Thyroid gland (tissue), 4 donors: ENCODE measurements at places on chromosomes 3 and 15. TPM values are rescaled to one million over a fixed set of nuclear protein-coding genes. Genes with fewer than 3 reads are reported as not detected.

The CPNE9 gene
- total RNA-seq, result not detected

The HCLS1 gene
- 14.6 TPM for total RNA-seq

The TM6SF1 gene
- total RNA-seq, result 11.6 TPM

The MESP2 gene
- total RNA-seq, result 0.34 TPM

The PARP6 gene
- total RNA-seq, result 68.4 TPM

The PLSCR5 gene
- total RNA-seq, result not detected

DNA sequence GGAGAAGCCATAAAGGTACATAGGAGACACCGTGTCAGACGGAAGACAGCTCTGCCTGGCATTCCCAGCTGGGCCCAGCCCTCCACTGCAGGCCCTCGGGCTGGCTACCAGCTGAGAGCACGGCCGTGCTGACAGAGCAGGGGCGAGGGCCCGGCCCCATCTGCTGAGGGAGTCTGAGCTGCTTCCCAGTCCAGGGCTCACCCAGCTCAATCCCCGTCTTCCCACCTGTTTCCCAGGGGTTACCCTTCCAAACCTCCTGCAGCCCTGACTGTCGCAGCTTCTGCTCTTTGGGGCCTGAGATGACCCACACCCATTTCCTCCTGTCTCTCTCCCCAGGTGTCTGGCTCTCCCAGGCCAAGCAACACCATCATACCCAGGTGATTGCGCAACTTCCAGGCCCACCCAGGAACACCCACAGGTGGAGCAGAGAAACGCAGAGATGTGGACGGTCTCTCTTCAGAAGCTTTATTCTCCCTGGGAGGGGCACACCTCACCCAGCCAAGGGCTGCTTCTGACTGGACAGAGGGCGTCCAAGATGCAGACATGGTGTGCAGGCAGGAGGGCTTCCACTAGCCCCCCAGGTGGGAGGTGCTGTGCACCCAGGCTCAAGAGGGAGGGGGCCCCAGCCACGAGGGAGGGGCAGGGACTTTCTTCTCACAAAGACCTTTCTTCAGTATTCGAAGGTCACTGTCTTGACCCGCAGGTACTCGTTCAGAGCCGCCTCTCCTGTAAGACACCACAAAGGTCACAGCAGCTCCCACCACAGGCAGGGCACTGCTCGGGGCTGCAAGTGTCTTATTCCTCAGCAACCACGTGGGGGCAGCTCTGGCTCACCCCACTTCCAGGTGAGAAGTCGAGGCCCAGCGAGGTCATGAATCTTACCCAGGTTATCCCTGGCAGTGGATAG is 19.4 kb upstream of the SLC41A3 start:
- H3K4me1 ChIP-seq, result peaks cover 16% of the 10 kb centered on the region
- no peak for DNase-seq

DNA sequence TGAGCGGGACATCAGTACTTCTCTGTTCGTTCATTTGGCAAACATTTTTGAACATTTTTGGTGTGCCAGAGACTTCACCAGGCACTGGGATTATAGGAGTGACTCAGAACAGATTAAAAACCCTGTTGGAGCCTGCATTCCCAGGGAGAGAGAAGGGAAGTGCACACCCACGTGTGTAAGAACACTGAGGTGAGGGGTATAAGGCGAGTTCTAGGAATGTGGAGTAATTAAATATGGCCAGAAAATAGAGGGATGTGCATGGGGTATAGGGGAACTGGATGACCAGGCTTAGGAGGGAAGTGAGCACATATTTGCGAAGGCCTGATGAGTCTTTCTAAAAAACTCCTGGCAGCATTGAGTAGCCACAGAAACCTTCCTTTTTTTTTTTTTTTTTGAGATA is 401.2 kb upstream of the C2CD4B start:
- H3K27me3 ChIP-seq, result no peaks in the 10 kb centered on the region
- DNase-seq, result no peak
- H3K27ac ChIP-seq, result no peak overlapping the region
- no peak overlapping the region for H3K4me3 ChIP-seq

- no peaks in the 10 kb centered on the region for H3K36me3 ChIP-seq
- no peak overlapping the region for H3K27ac ChIP-seq
- no peak overlapping the region for H3K4me3 ChIP-seq
- H3K4me1 ChIP-seq, result no peaks in the 10 kb centered on the region
- no peaks in the 10 kb centered on the region for H3K27me3 ChIP-seq
These were observed 285.8 kb upstream of the GADL1 start for GRCh38 chr3:31180274-31180673.

DNA sequence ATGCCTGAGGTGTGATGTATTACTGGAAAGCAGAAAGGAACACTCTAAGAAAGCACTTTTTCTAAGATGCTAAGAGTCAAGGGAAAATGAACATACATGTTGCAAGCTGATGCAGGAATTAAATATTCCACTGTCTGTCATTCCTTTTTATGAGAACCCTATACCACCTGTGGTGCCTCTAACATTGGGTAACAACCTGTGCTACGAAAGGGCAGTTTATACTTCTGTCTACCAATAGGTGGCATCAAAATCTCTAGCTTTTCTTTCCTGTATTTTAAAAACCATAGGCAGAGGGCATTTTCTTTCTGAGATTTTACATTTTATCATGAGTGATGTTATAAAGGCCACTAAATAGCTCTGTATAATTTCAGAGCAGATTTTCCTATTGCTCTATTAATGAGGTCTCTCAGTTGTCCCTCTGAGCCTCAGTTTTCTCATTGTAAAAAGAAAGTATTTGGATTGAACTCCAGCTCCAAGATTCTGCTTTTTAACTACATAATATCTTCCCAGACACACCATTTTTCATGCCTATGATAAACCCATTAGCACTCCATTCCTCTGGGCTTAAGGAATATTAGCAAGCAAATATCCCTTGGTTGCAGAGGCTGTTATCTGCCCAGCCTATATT is 3.5 kb upstream of the CPNE4 start:
- no peak overlapping the region for H3K27ac ChIP-seq
- H3K27me3 ChIP-seq, result no peaks in the 10 kb centered on the region
- no peaks in the 10 kb centered on the region for H3K36me3 ChIP-seq
- no peak for DNase-seq

DNA sequence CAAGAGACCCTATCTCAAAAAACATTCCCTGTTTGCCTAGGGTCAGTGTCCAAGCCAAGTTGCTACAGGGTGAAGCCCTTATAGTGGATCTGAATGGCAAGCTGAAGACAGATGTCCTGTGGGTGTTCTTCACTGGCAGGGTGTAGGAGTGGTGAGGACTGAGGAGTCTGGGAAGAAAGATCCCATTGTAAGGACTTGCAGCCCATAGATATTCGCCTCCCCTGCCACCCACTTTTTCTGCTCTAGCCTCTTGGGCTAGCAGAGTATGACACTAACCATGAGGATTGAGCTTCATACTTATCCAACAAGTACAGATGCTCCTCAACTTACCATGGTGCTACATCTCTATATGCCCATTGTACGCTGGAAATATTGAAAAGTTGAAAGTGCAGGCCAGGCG is 13.2 kb downstream of the CYP19A1 start:
- no peak for DNase-seq
- no peak overlapping the region for H3K4me3 ChIP-seq
- peaks cover 6% of the 10 kb centered on the region for H3K4me1 ChIP-seq

- DNase-seq, result no peak
- H3K27ac ChIP-seq, result no peak overlapping the region
- H3K36me3 ChIP-seq, result no peaks in the 10 kb centered on the region
These were observed 166.8 kb upstream of the MLF1 start for GRCh38 chr3:158404131-158404718.

DNA sequence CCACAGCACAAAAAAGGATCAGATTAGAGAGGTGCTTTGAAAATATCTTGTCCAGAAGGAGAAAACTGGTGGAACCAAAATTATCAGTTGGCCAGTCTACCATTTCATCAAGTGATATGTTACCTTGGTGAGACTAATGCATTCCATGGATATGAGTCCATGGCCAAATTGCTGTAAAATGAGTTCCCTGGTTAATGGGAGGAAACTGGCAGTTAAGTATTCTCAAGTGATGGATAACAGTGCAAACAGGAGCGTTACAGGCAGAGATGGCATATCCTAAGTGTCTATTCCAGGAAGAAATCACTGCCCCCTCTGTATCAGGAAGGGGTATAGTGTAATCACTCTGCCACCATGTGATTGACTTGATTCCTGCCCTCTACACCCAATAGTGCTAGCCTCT is 34.0 kb downstream of the MYRIP start:
- no peak overlapping the region for H3K4me3 ChIP-seq
- H3K36me3 ChIP-seq, result no peaks in the 10 kb centered on the region
- H3K4me1 ChIP-seq, result no peaks in the 10 kb centered on the region

DNA sequence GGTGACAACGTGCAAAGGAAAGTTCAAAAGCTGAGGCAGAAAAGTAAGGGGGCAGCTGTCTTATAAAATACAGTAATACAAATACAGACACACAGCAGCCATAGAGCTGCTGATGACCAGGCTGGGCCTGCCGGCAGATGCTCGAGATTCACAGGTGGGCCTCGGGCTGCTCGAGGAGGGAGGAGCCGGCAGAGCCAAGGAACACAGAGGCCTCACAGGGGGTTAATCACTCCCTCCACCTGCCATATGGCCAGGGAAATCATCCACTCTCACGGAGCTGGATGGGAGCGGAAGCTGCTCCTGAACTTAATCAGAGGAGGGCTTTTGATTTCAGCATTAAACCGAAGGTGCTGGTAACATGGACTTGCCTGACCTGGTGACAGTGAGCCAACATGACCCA is 29.6 kb upstream of the MGLL start:
- no peak overlapping the region for H3K4me3 ChIP-seq
- H3K27me3 ChIP-seq, result no peaks in the 10 kb centered on the region

- DNase-seq, result no peak
- H3K4me1 ChIP-seq, result peaks cover 11% of the 10 kb centered on the region
- no peak overlapping the region for H3K27ac ChIP-seq
- no peak overlapping the region for H3K4me3 ChIP-seq
- no peaks in the 10 kb centered on the region for H3K27me3 ChIP-seq
These were observed 20.4 kb downstream of the NSUN3 start for GRCh38 chr3:94083261-94083660.

- no peak overlapping the region for H3K4me3 ChIP-seq
- no peak overlapping the region for H3K27ac ChIP-seq
- H3K36me3 ChIP-seq, result no peaks in the 10 kb centered on the region
- H3K27me3 ChIP-seq, result no peaks in the 10 kb centered on the region
These were observed 105.4 kb downstream of the CNTN4 start for GRCh38 chr3:2204054-2204453.

DNA sequence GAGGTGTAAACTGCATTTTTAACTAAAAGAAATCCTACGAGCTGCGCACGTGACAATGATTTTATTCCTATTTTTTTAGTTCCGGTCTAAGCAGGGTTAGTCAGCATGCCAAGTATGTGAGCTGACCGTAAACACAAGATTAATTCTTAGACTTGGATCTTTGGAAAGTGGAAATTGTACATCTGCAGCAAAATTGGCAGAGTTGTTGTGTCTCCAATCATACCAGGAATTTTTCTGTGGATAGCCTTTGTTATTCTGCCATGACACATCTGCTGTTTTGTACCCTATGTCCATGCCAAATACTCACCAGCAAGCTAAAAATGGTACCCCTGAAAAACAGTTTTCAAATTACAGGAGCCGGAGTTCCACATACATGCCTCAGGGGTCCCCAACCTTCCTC is 562.5 kb downstream of the UNC13C start:
- no peak overlapping the region for H3K4me3 ChIP-seq
- DNase-seq, result no peak
- no peak overlapping the region for H3K27ac ChIP-seq
- H3K27me3 ChIP-seq, result no peaks in the 10 kb centered on the region
- H3K36me3 ChIP-seq, result no peaks in the 10 kb centered on the region

DNA sequence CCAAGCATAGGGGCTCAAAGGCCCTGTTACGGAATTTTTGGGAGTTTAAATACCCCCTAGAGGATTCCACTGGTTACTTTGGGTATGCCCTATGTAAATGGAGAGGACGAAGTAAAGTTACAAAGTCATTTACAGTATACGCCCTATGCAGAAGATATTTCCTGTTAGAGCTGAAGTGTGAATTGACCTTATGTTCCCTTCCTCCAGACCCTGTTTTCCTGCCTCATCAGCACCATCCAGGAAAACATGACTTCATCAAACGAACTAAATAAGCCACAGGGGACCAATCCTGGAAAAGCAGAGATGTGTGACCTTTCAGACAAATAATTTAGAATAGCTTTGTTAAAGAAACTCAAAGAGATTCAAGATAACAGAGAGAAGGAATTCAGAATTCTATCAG is 177.4 kb downstream of the SQOR start:
- no peak overlapping the region for H3K27ac ChIP-seq
- H3K27me3 ChIP-seq, result no peaks in the 10 kb centered on the region
- H3K4me3 ChIP-seq, result no peak overlapping the region
- no peaks in the 10 kb centered on the region for H3K36me3 ChIP-seq

DNA sequence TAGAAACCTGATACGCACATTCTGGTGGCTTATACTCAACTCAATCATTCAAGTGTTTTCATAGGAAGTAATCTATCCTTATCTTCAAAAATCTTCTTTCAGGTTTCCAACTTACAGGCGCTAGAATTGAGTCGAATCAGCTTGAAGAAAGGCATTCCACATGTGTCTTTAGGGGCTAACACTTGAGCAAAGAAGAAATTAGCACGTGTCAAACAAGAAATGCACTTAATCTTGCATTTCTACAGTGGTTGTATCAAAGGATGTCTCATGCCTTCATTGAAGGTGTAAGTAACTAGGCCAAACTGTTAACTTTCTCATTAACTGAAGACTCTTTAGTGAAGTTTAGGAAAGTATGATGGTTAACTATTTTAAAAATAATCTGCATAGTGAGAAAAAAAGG is 557.6 kb downstream of the MAGI1 start:
- H3K36me3 ChIP-seq, result no peaks in the 10 kb centered on the region
- H3K4me3 ChIP-seq, result no peak overlapping the region
- no peak for DNase-seq

DNA sequence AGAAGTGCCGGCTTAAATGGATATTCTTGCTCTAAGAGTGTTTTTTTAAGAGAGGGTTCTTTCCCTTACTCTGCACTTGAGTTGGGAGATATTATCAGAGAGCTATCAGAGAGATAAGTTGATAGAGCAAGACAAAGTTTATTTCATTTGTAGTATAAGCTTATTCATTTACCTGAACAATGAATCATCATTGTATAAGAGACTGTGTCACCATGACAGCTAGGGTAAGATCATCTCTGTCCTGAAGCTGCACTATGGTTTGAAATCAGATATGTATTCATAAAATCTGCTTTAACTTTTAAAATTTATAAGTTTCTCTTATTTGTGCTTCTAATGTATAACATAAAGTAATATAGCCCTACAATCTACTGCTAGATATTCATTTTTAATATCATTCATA is 128.1 kb upstream of the ARL6 start:
- DNase-seq, result no peak
- no peak overlapping the region for H3K4me3 ChIP-seq
- no peaks in the 10 kb centered on the region for H3K36me3 ChIP-seq
- H3K27ac ChIP-seq, result no peak overlapping the region
- no peaks in the 10 kb centered on the region for H3K27me3 ChIP-seq
- H3K4me1 ChIP-seq, result peaks cover 6% of the 10 kb centered on the region

- H3K27me3 ChIP-seq, result no peaks in the 10 kb centered on the region
- H3K4me1 ChIP-seq, result no peaks in the 10 kb centered on the region
- DNase-seq, result no peak
- no peaks in the 10 kb centered on the region for H3K36me3 ChIP-seq
- H3K27ac ChIP-seq, result no peak overlapping the region
- no peak overlapping the region for H3K4me3 ChIP-seq
These were observed 204.1 kb upstream of the SUCLG2 start for GRCh38 chr3:67858492-67858891.

- DNase-seq, result no peak
- no peak overlapping the region for H3K27ac ChIP-seq
- H3K36me3 ChIP-seq, result peaks cover 23% of the 10 kb centered on the region
These were observed 34.1 kb downstream of the GLB1 start for GRCh38 chr3:33062866-33063265.

- no peak for DNase-seq
- H3K36me3 ChIP-seq, result no peaks in the 10 kb centered on the region
- no peak overlapping the region for H3K27ac ChIP-seq
- H3K27me3 ChIP-seq, result no peaks in the 10 kb centered on the region
These were observed 105.0 kb upstream of the P2RY1 start for GRCh38 chr3:152729906-152730305.
